Activated T-cell treated with anti-CD3 and anti-CD28 coated beads for 1 hour (primary cell): ENCODE measurements at places on chromosomes 11 and 22.

- no peak for DNase-seq
Observed at GRCh38 chr11:15189641-15190365, 75.1 kb downstream of the INSC start.

GRCh38 chr22:32083814-32084213 lies 40.8 kb downstream of the SLC5A1 start:
- no peak for DNase-seq

DNA sequence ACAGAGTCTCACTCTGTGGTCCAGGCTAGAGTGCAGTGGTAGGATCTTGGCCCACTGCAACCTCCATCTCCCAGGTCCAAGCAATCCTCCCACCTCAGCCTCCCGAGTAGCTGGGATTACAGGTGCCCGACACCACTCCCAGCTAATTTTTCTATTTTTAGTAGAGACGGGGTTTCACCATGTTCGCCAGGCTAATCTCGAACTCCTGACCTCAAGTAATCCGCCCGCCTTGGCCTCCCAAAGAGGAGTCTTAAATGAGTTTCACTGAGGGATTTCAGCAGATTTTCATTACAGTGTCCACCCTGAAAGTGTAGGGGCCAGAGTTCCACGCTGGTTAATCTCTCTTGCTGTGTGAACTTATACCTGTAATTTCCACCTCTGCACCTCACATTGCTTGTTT lies 412 bp upstream of the RPS3 start:
- no peak for DNase-seq

- DNase-seq = no peak
Observed at GRCh38 chr11:80196932-80197554, 756.2 kb upstream of the TENM4 start.

DNA sequence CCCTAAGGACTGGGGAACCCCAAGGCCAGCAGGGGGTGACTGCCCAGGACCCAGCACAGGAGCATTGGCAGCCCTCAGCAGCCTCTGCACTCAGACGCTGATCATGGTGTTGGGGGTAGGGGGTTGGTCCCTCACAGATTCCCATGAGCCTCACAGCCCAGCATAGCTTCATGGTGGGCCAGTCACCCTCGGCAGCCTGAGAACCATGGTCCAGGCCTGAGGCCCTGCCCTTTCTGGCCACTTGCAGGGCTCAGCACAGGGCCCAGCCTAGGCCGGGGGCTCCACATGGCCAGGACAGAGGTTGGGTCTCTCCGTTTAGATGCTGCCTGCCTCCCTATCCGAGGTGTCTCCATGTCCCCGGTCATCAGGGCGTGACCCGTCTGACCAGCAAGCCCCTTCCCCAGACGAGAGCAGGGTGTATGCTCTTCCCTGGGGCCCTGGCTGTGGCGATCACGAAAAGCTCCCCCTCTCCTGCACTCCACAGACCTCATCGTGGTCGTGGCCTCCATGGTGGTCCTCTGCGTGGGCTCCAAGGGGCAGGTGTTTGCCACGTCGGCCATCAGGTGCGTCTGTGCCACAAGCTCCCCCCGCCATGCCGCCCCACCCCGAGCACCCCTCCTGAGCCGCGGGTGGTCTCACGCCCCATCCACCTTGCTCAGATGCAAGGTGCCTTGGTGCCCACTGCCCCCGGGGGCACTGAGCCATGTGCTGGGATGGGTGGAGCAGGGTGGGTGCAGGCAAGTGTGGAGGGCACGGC lies 126.2 kb downstream of the KCNQ1 start:
- no peak for DNase-seq

DNA sequence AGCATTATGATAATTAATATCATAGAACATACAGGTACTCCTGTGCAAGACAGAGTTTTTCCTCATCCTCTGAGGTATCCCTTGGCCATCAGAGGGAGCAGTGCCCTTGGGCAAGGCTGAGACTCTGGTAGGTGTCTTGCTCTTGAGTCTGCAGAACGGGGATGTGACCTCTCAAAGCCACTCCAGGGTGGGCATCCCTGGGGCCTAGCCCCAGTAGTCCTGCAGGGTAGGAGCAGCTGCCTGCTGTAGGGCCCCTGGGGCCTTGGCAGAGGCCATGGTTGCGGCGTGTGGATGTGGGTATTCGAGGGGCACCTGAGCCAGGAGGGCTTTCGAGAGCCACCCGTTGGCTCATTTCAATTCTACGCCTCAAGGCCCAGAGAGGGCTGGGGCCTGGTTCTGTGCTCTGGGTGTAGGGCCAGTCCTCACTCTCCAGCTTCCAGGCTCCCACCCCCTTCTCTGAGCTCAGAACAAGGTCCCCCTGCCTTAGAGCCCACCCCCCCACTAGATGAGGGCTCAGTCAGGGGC lies 7.7 kb upstream of the OMP start:
- no peak for DNase-seq

DNA sequence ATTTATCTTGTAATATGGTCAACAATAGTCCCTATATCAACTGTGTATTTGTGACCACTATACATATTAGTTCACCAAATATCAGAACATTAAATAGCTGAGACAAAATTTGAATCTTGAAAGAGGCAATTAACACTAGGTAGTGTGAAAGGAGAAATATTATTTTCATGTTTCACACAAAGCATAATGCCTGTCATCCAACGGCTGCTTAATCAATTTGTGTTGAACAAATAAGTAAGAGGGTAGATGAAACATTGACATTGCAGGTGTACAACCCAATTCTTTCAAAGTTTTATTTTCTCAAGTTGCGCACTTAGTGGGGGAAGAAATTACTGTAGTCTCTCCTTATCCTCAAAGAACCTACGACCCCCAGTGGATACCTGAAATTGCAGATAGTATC lies 3.4 kb upstream of the OR8I2 start:
- DNase-seq = no peak

DNA sequence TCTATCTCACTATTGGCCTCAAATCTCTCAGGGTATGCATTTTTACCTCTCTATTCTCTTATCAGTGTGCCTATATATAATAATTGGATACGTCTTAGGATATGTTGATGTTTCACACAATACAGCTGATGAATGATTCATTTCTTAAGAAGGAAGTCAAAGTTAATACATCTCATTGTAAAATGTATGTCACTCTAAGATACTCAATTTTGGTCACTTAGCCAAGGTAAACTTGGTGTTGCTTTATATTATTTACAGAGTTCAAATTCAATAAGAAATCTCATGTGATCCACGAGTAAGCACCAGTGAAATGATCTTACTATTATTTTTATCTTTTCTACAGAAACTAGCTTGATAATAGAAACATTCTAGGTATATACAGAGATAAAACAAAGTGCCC lies 1266.5 kb downstream of the JRKL start:
- no peak for DNase-seq

DNA sequence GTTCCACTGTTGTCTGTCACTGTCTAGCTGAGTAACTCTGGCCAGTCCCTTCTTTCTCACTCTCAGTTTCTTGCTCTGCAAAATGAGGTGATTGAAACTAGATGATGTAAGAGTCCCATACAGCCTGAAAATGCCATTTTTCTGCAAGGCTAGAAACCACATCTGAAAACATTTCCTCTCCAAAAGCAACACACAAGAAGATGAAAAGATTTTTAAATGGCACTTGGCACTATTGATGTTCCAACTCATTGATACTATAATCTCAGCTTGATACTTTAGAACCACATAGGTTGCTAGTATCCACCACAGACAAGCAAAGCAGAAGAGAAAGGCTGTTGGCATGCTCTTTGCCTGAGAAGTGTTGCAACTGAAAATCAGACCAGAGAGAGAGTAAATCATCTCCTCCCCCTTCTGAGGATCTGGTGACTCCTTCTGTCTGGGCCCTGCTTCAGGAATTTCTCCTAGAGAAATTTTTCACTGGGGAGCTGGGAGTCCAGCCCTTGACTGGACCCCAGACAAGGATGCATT lies 1217.9 kb downstream of the LRRC4C start:
- DNase-seq = no peak

- no peak for DNase-seq
Observed at GRCh38 chr11:86040919-86041850, 27.7 kb downstream of the PICALM start.

DNA sequence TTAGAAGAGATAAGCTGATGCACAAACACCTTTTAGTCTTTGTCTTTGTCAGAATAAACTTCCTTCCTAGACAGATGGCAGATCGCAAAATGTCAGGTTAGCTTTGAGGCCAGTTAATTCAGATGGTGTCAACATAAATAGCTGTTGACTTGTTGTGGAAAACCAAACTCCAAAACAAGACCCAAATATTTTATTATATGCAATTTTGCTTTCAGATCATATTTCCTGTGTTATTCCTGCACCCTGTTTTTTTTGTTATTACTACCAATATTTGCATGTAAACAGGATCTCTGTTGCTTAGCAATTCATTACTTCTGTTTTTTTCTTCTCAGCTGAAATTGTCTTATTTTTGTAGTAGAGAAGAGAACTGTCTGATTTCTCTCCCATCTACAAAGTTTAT lies 316.0 kb downstream of the ETS1 start:
- DNase-seq = no peak

GRCh38 chr22:42623756-42624441 lies 9.2 kb upstream of the POLDIP3 start:
- DNase-seq = no peak

GRCh38 chr11:119441898-119442243 lies 18.9 kb upstream of the THY1 start:
- DNase-seq = no peak

DNA sequence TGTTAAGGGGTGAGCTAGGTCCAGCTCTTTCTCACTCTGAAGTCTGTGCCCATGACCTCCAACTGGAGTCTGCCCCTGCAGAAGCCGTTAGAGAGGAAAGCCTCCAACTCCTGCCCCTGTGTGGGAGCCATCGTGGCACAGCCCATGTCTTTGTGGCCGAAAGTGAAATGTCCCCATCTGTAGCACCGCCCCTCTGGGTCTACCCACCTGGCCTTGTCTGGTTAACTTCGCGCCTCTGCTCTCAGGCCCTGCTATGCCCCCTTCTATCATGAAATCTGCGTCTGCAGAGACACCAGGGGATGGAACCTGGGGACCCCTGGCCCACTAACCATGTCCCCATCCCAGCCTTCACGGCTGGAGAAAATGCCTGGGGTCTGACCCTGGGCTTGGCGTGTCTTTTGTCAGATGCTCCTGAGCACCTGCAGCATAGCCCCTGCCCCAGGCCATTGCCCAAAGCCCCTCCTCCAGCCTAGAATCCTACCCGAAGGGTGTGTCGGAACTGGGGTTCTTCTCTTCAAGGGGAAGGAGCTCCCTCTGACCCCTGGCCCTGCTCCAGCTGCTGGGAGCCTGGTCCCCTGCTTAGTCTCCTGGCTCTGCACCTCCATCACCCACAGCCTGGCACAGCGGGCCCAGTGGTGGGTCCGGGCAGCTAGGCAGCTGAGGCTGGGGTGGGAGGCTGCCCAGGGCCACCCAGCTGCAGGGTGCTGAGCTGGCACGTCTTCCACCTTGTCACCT lies 35.8 kb upstream of the HMOX1 start:
- DNase-seq = no peak

GRCh38 chr11:15726893-15727519 lies 612.3 kb downstream of the INSC start:
- no peak for DNase-seq

DNA sequence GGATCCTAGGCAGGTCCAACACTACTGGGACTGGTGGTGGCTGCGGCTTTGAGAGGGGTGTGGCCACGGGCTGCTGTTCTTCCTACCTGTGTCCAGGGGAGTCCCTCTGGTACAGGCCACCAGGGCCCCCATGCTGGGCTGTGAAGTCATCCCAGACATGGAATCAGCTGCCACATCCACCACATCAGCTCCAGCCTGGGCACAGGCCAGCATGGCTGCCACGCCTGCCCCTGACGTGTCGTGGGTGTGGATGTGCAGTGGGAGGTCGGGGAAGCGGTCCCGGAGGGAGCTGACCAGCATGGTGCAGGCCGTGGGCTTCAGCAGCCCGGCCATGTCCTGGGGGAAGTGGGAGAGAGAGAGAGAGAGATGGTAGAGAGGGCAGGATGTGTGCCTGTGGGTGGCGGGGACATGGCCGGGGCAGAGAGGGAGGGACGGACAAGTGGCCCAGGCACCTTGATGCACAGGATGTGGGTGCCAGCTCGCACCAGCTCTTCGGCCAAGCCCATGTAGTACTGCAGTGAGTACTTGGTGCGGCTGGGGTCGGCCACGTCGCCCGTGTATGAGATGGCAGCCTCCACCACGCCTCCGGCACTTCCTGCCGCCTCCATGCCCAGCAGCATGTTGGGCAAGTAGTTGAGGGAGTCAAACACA lies 6.2 kb upstream of the LRFN4 start:
- no peak for DNase-seq

DNA sequence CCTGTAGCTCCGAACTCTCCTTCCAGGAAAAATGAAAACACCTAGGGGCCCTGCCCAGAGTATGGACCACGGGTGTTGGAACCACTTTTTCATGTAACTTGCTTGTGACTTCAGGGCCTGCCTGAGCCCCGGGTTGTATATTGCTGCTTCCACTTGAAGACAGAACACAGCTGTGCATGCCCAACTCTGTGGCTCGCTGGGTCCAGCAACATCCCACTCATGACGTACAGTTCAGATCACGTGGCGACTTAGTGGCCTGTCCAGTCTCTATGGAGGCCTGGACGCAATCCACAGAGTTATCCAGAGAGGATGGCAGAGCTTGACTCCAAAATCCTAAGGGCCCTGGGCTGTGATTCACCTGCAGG lies 6.8 kb downstream of the C11orf21 start:
- DNase-seq = no peak

GRCh38 chr11:13030857-13031256 lies 21.7 kb downstream of the RASSF10 start:
- no peak for DNase-seq

GRCh38 chr11:60367009-60367408 lies 11.3 kb upstream of the MS4A7 start:
- DNase-seq = no peak

DNA sequence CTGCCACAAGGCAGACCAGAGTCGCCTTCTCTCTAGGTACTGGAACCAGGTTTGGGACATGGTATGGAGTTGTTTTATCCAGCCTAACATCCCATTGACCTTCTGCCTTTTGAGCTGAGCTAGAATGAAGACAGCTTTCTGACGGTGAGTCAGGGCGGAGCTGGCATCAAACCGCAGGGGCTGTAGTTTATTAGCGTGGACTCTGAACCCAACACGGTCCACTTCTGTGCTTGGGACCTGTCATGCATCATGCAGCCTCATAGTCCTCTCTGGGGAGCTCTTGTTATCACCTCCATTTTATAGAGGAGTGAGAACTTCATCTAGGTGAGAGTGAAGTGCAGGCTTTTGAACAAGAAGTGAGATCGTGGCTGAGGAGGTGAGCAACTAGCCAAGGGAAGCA lies 8.3 kb downstream of the GAL3ST1 start:
- no peak for DNase-seq

GRCh38 chr11:12556155-12556554 lies 118.1 kb upstream of the TEAD1 start:
- DNase-seq = no peak

GRCh38 chr11:60925868-60926267 lies 1.6 kb downstream of the TMEM132A start:
- no peak for DNase-seq

- DNase-seq = no peak
Observed at GRCh38 chr11:77747381-77747969, 73.0 kb downstream of the RSF1 start.

- no peak for DNase-seq
Observed at GRCh38 chr11:88231894-88232482, 56.7 kb upstream of the RAB38 start.
